GM03348 (cell line): ENCODE measurements at places on chromosomes 3 and 15.
A peak's percentile ranks its signal among the peaks of the same experiment; 100 is the strongest.

- DNase-seq, result no peak
Measured at GRCh38 chr15:61196711-61197586, 32.2 kb downstream of the RORA start.

- DNase-seq, result peak; percentile 74
Measured at GRCh38 chr3:170493712-170494182, 75.1 kb downstream of the CLDN11 start.

GRCh38 chr3:5791558-5791957 is 604.1 kb downstream of the EDEM1 start:
- no peak for DNase-seq

GRCh38 chr3:120202363-120202762 is 82.7 kb downstream of the GPR156 start:
- no peak for DNase-seq

DNA sequence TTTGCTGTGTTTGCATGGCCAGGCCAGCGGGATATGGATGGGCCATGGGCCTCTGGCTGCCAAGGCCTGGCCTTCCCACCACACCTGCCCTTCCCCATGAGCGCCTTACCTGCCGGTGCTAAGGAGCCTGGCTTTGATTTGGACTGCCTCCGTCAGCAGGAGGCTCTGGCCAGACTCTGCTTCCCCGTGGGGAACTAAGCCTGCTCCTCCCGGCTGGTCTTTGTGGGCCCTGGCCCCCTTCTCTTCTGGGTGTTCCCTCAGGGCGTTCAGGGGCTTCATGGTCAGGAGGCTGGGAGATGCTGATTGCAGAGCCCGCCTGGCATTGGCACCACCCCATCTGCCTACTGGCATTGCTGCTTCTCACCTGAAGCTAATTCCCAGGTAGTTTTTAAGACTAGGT is 45.2 kb downstream of the SMAD6 start:
- DNase-seq, result no peak

GRCh38 chr3:128492671-128493569 is at the start of gene GATA2:
GATA2 (minus strand) TSS chr3:128493201; CDS start chr3:128487031, 6,170 bp downstream.
- DNase-seq, result no peak

GRCh38 chr3:197562398-197563251 is 6.9 kb upstream of the BDH1 start:
- DNase-seq, result no peak

GRCh38 chr3:37309921-37310665 is 135.7 kb upstream of the LRRFIP2 start:
- no peak for DNase-seq

DNA sequence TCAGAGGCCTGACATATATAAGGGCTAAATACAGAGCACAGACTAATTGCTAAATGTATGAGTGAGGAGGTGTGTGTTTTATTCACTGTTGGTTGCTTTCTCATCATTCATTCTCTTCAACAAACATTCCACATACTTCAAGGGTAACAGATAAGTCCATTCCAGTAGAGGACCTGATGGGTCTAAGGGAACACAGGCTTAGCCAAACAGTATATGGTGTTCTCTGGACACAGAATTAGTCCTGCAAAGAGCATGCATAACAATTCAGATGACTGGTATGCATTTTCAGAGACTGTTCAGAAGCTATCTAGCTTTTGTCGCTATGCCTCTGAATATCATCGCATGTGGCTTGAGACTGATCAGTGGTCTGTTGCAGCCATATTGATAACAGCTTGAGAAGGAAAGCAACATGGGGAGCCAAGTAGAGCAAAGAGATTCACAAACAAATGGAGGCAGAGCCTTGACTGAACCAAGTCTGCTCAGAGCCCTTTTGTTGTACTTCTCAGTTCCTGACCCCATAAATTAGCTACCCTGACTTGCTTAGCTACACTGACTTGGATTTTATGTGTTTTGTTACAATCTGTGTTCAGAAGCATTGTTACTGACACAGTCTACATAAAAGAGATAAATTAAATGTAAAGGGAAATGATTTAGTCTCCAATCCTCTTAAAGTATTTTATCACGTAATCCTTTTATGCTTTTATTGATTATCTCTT is 1178.7 kb downstream of the ROBO1 start:
- DNase-seq, result no peak

DNA sequence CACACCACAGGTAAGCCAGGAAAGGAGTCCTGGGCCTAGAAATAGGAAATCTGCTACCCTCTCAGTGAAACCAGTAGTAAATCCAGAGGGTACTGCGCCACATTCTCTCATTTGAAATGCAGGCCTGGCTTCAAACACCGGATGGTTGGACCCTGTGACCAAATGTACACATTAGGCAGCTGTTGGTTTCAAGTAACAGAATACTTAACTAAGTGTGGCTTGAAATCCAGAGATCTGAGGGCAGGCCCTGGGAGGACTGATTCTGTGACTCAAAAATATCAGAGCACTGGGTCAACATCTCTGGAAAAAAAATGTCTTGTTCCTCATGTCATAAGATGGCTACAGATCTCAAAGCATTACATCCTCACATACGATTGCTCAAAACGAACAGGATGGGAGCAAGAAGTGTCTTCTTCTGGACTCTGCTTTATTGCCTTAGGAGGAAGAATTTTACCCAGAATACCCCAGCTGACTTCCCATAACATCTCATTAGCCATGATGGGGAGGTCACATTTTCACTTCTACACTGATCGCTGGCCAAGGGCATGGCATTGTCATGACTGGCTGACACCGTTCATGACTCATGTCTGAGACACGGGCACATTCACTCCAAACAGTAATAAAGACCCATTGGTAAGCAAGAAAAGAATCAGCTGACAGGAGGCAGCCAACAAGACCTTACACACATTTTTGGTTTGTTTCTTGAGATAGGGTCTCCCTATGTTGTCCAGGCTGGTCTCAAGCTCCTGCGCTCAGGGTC is 166.0 kb downstream of the ARRDC4 start:
- peak; percentile 24 for DNase-seq

GRCh38 chr15:74242441-74243185 is 6.5 kb downstream of the CCDC33 start:
- DNase-seq, result peak; percentile 60

GRCh38 chr3:182118066-182118465 is 406.3 kb downstream of the SOX2 start:
- no peak for DNase-seq

DNA sequence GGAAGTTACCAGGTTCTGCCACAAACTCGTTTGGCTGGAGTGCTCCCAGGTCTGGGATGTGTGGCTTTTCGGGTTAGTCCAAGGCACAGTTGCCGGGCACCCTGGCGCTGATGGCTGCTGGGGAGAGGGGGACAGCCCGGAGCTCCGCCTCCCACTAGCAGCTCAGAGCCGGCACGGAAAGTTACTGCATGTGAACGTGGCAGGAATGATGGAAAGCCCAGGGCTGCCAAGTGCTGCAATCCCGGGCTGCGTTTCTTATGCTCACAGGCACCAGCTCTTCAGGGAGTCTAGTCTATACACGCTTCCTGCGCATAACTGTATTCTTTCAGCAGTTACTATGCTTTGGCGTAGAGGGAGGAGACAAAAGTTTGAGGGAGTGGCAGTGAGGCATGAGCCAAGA is 141.8 kb upstream of the ICE2 start:
- DNase-seq, result peak; percentile 38

GRCh38 chr3:113158171-113158570 is 53.2 kb upstream of the BOC start:
- no peak for DNase-seq

DNA sequence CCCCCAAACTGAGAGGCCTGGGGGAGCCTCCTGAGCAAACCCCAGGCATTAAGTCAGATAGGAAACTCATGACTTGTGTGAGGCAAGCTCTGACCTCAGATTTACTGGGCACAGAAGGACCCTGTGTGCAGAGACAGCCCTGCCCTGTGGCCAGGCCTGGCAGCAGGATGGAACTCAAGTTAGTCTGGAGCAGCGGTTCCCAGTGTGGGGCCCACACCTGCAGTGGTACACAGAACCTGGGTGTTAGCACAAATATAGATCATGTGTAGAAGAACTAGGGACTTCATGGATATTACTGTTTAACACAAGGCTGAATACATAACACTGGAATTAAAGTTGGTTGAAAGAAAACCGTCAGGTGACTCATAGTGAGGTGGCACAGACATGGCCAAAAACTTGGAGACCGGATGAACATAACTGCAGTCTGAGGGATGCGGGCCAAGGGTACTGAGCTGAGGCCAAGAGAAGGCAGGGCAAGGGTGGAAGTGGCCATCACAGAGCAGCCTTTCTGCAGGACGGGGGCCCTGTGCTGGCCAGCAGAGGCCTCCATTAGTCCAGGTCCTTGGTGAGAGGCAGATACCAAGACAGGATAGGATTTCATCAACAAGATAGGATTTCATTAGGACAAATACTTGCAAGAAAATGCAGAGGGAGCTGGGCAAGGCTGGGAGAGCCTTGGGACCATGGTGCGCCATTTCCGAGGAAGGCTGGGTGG is 40.9 kb downstream of the IRAK2 start:
- peak; percentile 89 for DNase-seq

GRCh38 chr3:60268123-60268522 is 983.1 kb downstream of the FHIT start:
- DNase-seq, result no peak

DNA sequence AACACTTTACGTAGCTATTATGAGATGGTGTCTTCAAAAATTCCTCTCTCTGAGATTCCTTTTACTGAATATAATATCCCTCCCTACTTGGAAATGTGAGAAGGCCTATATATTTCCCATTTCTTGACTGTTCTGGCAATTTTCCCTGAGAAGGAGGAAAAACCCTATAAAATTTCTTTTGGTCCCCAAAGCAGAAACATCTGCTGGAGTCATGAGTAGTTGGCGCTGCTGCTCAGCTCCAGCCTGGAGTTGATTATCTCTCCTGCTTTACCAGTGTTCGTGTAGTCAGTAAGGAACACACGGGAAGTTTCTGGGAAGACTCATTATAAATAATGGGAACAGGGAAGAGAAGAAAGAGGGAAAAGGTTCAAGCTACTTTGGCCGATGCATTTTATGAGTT is 680.1 kb downstream of the EPHA3 start:
- DNase-seq, result peak; percentile 2

DNA sequence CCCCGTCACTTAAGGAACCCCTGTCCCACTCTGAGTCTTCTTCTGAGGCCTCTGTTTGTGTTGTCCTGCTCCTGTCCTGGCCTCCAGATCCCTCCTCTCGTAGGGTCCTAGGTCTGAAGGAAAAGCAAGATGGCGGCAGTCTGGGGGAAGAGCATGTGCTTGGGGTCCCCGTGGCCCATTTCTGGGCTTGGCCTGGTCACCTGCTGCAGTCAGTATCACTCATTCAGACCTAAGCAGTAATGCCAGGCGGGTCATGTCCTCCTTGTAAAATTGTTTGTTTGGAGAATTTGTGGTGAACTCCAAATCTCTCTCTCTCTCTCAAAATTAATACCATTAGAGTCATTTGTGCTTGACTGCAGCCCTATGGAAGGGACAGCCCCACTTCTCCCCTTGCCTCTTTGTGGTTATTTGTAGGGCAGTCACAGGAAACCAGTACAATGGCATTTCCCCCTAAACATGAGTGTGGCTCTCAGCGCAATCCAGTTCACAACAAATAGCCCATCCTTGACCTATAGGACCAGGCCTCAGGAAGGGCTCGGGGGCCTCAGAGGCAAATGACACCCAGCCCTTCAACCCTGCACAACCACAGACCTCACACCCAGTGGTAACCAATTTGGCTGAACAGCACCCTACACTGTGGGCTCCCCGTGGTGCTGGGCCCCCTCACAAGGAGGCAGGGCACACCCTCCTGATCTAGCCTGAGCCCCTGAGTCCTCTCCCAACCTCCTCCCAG is 173.5 kb downstream of the OR4M2 start:
- no peak for DNase-seq

GRCh38 chr3:156642750-156643728 is 31.4 kb upstream of the TIPARP start:
- peak; percentile 19 for DNase-seq

DNA sequence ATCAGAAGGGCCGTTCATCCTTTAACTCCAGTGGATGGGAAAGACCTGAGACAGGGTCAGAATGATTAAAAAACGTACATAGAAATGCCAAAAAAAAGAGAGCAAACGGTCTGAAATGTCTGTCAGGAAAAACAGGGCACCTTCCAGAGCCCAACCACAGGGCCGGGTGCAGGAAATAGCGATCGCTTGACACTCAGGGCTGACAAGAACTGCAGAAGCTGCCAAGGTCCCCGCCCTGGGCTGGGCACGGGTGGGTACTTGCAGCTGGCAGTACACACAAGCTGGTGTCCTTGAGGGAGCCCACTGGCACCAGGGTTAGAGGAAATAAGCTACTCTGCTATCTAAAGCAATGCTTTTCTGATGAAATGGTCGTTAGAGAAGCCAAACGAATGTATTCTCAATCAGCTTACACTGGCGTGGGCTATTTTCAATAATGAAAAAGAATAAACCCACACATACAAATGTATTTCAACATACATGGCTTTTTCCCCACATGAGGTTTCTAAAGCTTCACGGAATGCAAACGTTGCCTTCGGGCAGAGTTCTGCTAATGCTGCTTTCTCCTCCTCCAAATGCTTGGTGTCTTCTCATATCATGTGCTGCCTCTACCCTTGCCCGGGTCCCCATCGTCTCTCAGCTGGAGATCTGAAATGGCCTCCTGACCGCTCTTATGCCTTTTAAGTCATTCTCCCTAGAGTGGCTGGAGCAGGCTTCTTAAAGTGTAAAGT is 15.6 kb downstream of the FRMD4B start:
- peak; percentile 72 for DNase-seq

DNA sequence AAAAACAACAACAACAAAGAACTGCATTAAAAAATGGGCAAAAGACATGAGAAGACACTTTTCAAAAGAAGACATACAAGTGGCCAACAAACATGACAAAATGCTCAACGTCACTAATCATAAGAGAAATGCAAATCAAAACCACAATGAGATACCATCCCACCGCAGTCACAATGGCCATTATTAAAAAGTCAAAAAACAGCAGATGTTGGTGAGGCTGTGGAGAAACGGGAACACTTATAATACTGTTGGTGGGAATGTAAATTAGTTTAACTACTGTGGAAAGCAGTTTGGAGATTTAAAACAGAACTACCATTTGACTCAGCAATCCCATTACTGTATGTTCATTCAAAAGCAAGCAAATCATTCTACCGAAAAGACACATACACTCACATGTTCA is 15.1 kb downstream of the EIF1B start:
- DNase-seq, result no peak

GRCh38 chr15:78207110-78207458 is 27.3 kb downstream of the ACSBG1 start:
- DNase-seq, result no peak

DNA sequence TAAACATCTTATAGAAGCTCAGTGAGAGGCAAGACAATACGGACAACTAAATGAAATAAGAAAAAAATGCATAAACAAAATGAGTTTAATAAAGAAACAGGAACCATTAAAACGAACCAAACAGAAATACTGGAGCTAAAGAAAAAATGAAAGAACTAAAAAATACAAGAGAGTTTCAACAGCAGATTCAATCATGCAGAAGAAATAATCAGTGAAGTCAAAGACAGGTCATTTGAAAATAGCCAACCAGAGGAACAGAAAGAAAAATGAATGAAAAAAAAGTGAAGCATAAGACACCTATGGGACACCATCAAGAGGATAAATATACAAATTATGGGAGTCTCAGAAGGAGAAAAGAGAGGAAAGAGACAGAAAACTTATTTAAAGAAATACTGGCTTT is 42.5 kb upstream of the PRR20G start:
- no peak for DNase-seq

- DNase-seq, result no peak
Measured at GRCh38 chr15:89880727-89881126, 13.1 kb downstream of the AP3S2 start.

GRCh38 chr3:4656059-4656458 is 162.9 kb downstream of the ITPR1 start:
- peak; percentile 89 for DNase-seq

- peak; percentile 27 for DNase-seq
Measured at GRCh38 chr15:35271371-35272043, 186.4 kb upstream of the NANOGP8 start.

GRCh38 chr3:111723293-111724215 is 128.4 kb upstream of the ZBED2 start:
- DNase-seq, result peak; percentile 74
